Trophoblast cell (in vitro differentiated cells and primary cell): ENCODE measurements at places on chromosomes 2 and 18.

DNA sequence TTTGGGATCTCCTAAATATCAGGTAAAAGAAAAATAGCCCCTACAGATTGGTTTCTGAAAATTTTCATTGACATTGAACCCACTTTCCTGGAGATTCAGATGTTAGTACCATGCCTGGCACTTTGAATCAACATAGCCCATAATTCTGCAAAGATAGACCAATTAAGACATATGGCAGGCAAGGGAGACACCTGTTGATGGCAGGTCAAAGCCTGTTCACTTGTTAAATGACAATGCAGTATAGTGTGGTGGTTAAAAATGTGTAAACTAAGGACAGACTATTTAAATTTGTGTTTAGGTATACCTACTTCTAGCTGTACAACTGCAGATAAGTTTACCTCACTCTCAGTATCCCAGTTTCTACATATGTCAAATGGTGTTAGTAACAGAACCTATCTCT lies 178.1 kb upstream of the MMADHC start:
- H3K36me3 ChIP-seq = no peaks in the 10 kb centered on the region
- DNase-seq = no peak
- no peaks in the 10 kb centered on the region for H3K4me1 ChIP-seq
- no peaks in the 10 kb centered on the region for H3K27me3 ChIP-seq
- H3K27ac ChIP-seq = no peak overlapping the region
- no peak overlapping the region for H3K4me3 ChIP-seq

DNA sequence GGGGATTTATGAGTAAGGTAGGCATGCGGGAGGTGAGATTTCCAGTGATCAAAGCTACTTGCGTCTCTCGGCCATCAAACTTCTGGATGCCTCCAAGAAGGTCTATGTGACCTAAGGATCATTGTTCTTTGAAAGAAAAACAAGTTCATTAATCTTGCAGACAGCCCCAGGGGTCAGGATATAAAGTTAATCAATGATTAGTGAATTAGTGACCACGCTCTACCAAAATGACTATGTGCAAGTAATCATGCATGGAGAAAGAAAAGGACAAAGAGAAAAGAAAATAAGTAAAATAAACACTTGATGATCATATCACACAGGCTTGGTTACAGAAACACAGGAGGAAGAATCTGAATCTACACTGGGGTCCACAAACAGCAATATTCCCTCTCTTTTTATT lies 42.5 kb upstream of the BCL11A start:
- no peaks in the 10 kb centered on the region for H3K27me3 ChIP-seq
- no peak for DNase-seq
- no peak overlapping the region for H3K27ac ChIP-seq

DNA sequence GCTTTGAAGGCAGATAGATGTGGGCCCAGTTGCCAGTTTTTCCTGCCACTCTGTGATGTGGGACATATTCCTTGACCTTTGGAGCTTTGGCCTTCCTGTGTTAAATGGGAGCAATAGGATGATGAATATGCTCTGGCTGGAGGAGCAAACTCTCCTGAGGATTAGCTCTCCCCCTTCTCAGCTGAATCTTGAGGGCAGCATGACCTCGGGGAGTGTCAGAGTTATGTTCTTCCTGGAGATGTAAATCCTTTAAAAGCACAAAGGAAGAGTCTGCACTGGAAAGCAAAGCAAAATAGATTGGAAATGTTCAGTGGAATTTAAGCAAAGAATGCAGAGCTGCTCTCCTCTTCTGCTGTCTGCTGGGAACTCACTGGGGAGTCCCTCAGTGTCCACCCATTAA lies 160.1 kb downstream of the ALK start:
- H3K4me1 ChIP-seq = peaks cover 7% of the 10 kb centered on the region
- H3K36me3 ChIP-seq = no peaks in the 10 kb centered on the region
- no peak overlapping the region for H3K4me3 ChIP-seq
- no peak for DNase-seq

GRCh38 chr2:194954218-194954617 lies 702.8 kb upstream of the SLC39A10 start:
- DNase-seq = no peak
- no peaks in the 10 kb centered on the region for H3K4me1 ChIP-seq
- no peak overlapping the region for H3K4me3 ChIP-seq
- H3K27ac ChIP-seq = no peak overlapping the region
